ENCODE measurements at places on chromosomes 12 and 14.
A peak's percentile ranks its signal among the peaks of the same experiment; 100 is the strongest.

DNA sequence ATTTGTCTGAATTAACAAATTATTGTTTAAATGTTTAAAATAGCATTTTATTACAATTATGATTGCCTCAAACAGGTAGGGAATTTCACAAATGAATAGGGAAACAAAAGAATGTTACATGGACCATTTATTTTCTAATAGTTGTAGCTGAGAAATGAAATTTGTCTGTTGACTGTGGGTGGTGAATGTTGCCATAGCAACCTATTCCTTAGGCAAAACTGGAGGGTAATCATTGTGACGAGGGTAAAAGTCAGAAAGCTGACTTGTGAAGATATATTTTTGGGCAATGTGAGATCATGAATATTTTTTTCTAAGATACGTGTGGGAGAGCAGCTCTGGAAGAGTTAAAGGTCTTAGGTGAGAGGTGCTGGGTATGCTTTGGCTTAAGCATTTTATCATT, 24.2 kb upstream of the CLEC14A start:
- no peak for DNase-seq

- DNase-seq = no peak
Observed at GRCh38 chr14:51539571-51540037, 112.1 kb upstream of the FRMD6 start.

GRCh38 chr12:107475900-107476299, 209.7 kb upstream of the PWP1 start:
- no peak for DNase-seq

DNA sequence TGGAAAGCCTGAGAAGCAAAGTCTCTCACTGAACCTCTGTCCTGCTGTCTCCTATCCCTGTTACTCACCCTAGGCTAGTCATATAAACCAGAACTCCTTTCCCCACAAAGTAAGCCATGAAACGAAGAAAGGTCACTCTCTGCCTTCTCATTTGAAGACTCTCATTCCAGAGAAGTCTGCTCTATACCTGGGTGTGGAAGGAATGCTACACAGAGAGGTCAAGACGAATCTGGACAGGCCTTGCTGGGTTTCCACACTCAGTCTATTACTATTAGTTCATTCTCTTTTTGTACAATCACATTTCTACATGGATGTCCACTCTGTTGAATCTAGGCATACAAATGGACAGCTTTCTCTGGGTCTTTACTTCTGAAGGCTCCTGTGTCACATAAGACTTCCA, 2.4 kb upstream of the AEBP2 start:
- no peak for DNase-seq

DNA sequence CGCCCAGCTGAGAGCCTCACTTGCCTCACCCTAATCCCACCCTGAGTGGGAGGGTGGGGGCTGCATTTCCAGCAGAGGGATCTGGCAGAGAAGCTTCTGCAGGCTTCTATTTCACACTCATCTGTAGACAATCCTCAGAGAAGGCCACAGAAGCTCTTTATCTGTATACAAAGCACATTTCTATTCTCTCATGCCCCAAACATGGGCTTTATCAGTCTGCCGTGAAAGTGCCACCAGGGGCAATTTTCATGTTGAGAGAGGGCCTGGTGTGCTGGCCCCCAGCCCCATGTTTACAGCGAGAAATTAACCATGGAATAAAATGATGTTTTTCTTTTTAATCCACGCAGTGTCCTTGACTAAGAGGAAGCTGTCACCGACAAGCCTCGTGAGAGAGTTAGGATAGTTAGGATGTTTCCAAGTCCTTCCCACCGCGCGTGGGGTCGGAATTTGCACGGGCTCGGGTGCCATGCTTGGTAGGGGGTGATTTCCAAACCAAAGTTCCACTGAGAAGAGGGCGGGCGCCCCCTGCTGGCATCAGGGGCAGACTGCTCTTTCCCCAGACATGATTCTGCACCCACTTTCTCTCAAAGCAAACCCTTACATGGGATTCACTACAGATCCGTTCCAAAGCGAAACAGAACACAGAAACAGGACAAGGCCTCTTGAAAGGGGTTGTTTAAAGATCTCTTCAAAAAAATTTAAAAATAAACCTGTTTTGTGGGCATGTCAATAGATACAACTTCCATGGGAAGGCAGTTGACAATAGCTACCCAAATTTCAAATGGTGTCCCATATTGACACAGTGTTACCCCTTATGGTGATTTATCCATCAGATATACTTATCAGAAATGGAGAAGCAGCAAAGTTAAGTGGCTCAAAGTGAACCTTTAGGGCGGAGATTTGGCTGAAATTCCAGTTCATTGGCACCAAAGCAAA, 19.4 kb downstream of the BDKRB1 start:
- peak; percentile 86 for DNase-seq

DNA sequence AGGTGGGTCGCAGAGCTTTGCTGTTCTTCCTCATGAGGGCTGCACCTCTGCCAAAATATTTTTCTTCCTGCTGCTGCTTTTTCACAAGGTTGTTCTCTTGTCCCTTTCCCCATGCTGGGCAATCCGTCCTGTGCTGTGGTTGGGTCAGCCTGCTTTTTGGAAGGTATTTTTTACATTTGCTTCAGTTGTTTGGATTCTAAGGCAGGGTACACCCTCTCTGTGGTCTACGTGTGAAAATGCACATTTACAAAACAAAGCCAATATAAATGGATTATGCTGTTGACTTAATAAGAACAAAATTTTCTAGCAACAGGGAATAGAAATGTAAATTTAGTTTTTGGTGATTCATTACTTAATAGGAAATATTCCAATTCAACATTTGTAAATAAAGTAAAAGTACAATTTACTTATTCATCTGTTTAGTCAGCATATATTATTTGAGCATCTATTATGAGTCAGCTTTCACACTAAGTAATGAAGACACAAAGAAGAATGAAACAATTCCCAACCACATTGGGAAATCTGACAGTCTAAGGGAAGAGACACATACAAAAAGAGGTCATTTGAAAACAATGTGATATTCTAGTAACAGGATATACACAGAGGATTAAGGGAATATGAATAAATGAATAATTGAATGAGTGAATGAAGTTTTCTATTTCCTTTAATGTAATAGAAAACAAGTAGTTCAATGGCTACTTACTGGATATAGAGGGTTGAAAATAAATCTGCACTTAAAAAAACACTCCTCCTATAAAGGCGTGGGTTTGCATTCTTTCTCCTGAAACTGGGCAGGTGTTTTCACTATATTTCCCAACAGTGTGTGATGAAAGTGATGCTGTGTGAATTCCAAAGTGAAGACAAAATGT, 94.6 kb upstream of the PRICKLE1 start:
- DNase-seq = no peak

DNA sequence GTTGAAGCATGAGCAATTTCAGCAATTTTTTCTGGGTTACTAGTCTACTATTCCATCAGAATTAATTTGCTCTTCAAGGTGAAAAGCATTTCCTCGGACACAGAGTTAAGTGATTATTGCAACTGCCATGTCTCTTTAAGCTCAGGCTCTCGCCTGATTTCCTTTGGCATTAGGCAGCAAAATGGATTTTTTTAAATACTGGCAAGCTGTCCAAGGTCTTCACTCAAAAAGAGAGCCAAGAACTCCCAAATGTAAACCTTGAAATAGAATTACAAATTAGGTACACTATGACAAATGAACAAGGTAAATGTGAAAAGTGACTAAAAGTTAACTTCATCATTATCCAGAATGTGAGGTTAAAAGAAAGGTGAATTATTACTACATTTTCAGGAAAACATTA, 111.9 kb downstream of the GARIN6 start:
- DNase-seq = no peak

GRCh38 chr12:132419631-132420246, 70.2 kb upstream of the FBRSL1 start:
- no peak for DNase-seq

GRCh38 chr14:95886366-95887056, 9.9 kb downstream of the TUNAR start:
- no peak for DNase-seq

- DNase-seq = no peak
Observed at GRCh38 chr14:36619853-36620252, 37.4 kb upstream of the NKX2-8 start.

GRCh38 chr14:104697317-104697703, 7.9 kb downstream of the INF2 start:
- no peak for DNase-seq

- DNase-seq = no peak
Observed at GRCh38 chr14:52755607-52756316, 25.8 kb downstream of the STYX start.

DNA sequence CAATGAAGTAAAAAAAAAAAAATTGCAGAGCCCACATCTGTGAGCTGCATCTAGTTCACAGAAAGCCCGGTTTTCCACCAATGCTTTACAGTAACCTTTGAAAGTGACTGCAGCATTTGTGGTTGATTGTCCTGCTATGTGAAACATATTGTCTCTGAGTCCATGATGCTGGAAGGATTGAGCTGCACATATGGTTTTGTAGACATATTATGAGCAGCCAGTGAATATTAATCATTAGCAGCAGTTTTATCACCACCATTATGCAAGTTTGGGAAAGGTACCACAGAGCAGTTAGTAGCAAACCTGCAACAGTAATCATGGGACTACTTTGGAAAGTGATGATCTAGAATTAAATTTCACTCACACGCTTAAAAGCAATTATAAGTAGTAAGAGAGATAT, 151.5 kb upstream of the PRICKLE1 start:
- DNase-seq = no peak

- DNase-seq = no peak
Observed at GRCh38 chr14:105042813-105043212, 21.9 kb upstream of the CDCA4 start.

- DNase-seq = no peak
Observed at GRCh38 chr14:104641753-104642539, 37.4 kb upstream of the TMEM179 start.

- no peak for DNase-seq
Observed at GRCh38 chr14:93903342-93904184, 23.6 kb upstream of the FAM181A start.
